ENCODE measurements at places on chromosomes 16 and 17.

GRCh38 chr17:6021627-6022026, 48.6 kb upstream of the WSCD1 start:
- DNase-seq, result no peak

- DNase-seq, result no peak
These were observed 4.1 kb downstream of the ORC6 start for GRCh38 chr16:46693598-46693997.

- DNase-seq, result no peak
These were observed 55.4 kb downstream of the CDK5R1 start for GRCh38 chr17:32542186-32542585.

- DNase-seq, result no peak
These were observed 2.8 kb upstream of the LPCAT2 start for GRCh38 chr16:55506083-55506482.

- DNase-seq, result no peak
These were observed 191.4 kb upstream of the SDK2 start for GRCh38 chr17:73835605-73836004.

- DNase-seq, result no peak
These were observed 57.2 kb downstream of the C16orf82 start for GRCh38 chr16:27123795-27124409.

DNA sequence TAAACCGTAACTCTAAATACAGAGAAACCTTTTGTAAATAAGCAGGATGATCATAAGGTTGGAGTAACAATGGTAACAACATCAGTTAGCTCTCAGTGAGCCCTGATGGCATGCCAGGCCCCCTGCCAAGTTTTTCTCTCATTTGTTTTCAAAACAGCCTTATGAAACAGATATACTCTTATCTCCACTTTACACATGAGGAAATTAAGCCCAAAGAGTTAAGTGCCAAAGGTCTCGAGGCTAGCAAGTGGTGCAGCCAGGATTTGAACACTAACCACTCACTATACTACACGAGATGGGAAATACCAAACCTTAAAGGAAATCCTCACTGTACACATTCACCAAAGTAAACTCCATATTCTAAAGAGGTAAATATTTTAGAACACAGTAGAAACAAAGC, 15.0 kb downstream of the USP31 start:
- DNase-seq, result no peak

DNA sequence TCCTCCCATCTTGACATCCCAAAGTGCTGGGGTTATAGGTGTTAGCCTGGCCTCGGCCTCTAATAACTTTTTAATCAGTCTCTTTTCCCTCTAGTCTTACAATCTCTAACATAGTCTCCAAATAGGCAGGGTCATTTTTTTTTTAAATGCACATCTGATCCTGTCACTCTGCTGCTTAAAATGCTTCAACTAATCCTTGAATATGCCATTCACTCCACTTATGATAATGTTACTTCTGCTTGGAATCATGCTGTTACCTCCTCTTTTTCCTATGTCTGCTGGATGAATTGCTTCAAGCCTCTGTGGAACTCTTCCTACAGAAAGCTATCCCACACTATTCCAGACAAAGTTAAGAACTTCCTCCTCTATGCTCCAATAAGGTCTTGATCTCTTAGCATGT, 22.8 kb downstream of the CRLF3 start:
- DNase-seq, result no peak

DNA sequence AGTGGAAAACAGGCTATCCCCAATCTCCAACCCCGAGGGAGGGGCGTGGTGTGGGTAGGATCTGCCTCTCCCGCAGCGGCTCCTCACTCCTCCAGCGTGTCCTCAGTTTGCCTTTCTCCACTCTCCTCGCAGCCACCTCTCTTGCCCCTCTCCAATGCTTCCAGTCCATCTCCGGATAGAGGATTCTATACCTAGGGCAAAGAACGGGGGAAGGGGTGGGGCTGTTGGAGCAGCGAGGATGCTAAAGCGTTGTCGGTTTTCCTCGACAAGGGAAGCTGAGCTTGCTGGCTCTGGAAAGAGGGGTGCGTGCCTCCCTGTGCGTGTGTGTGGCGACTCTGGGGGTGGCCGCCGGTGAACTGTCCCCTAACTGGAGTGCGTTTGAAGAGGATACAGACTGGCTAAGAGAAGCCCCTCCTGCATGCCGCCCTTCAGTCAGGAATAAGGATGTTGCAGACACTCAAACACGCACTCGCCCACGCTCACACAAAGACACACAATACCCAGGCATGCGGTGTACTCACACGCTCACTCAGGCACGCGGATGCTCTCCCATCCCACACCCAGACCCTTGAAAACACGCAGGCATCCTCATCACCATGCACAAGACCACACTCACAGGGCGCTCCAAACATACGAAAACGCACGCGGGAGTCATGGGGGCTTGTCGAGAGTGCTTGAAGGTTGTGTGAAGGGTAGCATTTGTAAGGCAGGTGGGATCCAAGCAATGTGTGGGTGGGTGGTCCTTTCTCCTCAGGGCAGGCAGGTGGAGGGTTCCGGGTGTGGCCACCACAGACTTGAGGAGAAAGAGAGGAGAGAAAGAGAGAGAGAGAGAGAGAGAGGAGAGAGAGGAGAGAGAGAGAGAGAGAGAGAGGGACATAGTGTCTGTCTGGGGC, 655 bp upstream of the GPR139 start:
- no peak for DNase-seq

GRCh38 chr17:37729905-37730304, 15.0 kb downstream of the HNF1B start:
- DNase-seq, result no peak

- no peak for DNase-seq
These were observed 83.5 kb downstream of the GP2 start for GRCh38 chr16:20243731-20244281.

DNA sequence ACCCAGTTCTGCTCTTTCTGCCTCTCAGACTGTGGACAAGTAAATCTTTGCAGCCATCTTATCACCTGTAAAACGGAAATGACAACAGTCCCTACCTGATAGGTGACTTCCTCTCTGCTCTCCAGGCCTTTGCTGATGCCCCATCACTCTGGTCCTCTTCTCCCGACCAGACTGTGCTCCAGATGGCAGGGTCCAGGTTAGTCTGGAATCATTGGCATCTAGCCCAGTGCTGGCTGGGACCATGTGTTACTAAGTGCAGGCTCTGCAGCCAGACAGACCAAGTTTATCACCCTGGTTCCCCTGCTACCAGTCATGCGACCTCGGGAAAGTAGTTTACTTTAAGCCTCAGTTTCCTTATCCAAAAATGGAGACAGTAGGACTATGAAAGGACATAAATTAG, 1.8 kb upstream of the NUBP1 start:
- DNase-seq, result no peak

GRCh38 chr17:56847106-56847505, 13.2 kb downstream of the DGKE start:
- no peak for DNase-seq

DNA sequence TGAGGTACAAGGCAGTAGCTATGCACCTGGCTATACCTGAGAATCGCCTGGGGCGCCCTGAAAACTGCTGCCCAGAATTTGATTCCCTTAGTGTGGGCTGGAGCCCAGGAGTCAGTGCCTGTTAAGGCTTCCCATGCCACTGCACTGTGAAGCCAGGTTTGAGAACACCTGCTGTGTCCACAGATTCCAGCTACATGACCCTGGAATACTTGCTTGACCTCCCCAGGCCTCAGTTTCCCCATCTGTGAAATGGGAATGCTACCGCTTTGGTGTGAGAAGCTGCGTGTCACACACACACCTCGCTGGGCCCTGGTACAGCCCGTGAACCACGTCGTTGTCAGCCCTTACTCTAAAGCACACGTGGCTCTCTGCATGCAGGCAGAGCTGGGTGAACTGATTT, 271.0 kb downstream of the C16orf95 start:
- DNase-seq, result no peak

- DNase-seq, result no peak
These were observed 52.8 kb downstream of the SDK2 start for GRCh38 chr17:73591296-73592078.

GRCh38 chr16:14303182-14303618, 232.1 kb downstream of the MRTFB start:
- no peak for DNase-seq

DNA sequence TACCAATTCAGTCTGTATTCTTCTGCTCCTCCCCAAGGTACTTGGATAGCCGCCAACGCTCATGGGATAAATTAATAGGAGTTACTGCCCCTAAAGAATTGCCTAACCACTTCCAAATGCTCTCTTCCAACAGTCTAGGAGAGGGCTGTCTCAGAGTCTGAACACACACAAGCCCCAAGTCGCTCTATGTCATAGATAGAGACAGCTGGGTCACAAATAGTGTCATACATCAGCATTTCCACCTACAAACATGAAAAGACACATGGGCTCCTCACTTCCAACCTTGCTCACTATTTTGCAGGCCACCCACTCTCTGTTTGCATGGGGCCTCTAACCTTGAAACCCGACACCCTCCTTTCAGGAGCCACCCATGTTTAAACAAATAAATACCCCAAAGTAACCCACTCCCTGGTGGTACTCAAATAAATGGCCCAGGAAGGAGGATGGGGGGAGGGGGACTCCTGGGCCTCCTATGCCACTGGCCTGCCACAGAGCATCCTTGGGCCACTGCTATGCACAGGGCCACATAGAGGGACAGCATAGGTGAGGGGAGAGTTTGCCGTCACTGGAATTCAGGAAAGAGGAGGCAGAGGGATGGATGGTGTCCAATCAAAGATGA, 265.9 kb downstream of the SOX9 start:
- no peak for DNase-seq

DNA sequence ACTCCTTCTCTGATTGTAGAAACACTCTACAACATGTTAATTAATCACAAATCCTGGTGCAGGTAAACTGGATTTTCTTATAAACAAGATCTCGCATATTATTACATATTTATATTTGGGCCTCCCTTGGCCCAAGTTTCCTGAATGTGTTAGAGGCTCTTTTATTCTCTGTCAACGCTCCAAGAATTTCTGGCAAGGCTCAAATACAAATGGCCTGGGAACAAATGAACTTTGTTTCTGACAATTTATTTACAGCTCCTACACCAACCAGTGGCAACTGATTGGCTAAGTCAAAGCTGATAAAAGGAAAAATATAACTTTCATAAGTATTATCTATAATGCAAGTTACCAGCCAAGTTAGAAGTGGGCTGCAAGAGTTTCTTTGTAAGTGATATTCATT, 64.9 kb upstream of the CORO6 start:
- DNase-seq, result no peak

DNA sequence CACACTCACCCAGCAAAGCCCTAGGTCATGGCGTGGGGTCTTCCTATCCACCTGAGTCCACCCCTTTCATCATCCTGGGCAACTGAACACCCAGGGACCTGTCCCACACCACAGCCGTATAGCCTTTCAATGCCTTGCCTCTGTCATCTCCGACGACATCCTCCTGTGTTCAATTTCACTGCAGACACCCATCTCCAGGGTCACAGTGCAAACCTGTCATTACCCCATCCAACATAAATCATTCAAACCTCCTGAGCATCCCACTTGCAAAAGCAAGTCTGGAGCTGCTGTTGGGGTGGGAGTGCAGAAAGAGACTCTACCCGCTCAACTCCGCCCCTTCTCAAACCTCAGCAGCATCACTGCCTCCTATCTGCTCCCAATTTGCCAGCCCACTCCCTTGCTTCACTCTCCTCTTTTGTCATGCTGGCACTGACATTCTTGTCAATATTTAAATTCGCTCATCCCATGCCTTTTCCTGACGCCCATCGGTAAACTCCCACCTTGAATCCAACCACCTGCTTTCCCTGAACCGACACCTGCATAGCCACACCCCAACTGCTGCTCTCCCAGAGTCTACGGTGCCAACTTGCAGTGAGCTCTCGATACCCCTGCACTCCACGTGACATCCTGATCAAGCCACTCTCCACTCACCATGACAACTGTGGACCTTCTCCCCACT, 37.0 kb downstream of the MARF1 start:
- no peak for DNase-seq

GRCh38 chr16:15754821-15755534, 101.8 kb downstream of the MYH11 start:
- DNase-seq, result no peak

- peak; percentile 94 for DNase-seq
These were observed 2.5 kb downstream of the P2RX1 start for GRCh38 chr17:3913531-3914311.

GRCh38 chr17:68095205-68095811, 59.8 kb downstream of the KPNA2 start:
- no peak for DNase-seq

- no peak for DNase-seq
These were observed 111.9 kb downstream of the CNTNAP4 start for GRCh38 chr16:76389126-76389525.

All from H9 (cell line).